Ascending aorta (tissue), 2 donors: ENCODE measurements at places on chromosomes 3 and 15. TPM values are rescaled to one million over a fixed set of nuclear protein-coding genes. Genes with fewer than 3 reads are reported as not detected.

TGM5 gene
- not detected for total RNA-seq

RAD51 gene
- not detected for total RNA-seq

SMCO1 gene
- total RNA-seq, result not detected

ST8SIA2 gene
- total RNA-seq, result not detected

CCDC33 gene
- total RNA-seq, result not detected

ISLR gene
- 211 TPM for total RNA-seq

PLXNA1 gene
- 79.8 TPM for total RNA-seq

CCDC13 gene
- 2.1 TPM for total RNA-seq

ACTC1 gene
- total RNA-seq, result 30.2 TPM

STRC gene
- not detected for total RNA-seq

XIRP1 gene
- total RNA-seq, result not detected

LEKR1 gene
- total RNA-seq, result not detected

GOLGA6L10 gene
- 1.5 TPM for total RNA-seq

CFAP92 gene
- not detected for total RNA-seq

ATP13A4 gene
- not detected for total RNA-seq

GOLGA8K gene
- not detected for total RNA-seq

GRCh38 chr3:197256836-197257444 lies 41.5 kb downstream of the DLG1 start:
- no peak overlapping the region for H3K4me3 ChIP-seq
- H3K4me1 ChIP-seq, result no peaks in the 10 kb centered on the region
- DNase-seq, result no peak
- no peak overlapping the region for H3K27ac ChIP-seq

DNA sequence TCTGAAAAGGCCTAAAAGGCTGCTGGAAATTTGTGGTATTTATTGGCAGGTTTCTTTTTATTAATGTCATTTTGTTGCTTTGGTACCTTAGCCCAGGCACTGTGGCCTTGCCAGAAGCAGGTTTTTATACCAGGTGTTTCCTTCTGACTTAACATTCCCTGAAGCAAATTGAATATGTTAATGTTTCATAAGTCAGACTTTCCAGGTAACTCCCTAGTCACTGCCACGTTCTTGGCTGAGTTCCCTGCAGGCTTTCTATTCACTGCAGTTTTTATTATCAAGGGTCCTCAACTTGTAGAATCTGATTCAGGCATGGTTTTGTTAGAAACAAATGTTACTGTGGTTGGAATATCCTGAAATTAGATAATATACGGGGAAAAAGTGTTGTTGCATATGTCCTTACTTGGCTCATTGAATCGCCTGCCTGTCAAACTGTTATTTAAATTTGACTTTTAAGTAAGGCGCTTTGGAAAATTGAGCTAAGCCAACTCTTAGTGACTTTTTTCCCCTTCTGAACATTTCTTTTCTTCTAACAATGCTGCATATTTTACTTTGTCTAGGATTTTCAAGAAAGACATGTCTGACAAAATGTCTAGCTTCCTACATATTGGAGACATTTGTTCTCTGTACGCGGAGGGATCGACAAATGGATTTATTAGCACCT lies 22.9 kb downstream of the ITPR1 start:
- H3K36me3 ChIP-seq, result no peaks in the 10 kb centered on the region
- peaks cover 57% of the 10 kb centered on the region for H3K4me1 ChIP-seq
- H3K27me3 ChIP-seq, result no peaks in the 10 kb centered on the region

DNA sequence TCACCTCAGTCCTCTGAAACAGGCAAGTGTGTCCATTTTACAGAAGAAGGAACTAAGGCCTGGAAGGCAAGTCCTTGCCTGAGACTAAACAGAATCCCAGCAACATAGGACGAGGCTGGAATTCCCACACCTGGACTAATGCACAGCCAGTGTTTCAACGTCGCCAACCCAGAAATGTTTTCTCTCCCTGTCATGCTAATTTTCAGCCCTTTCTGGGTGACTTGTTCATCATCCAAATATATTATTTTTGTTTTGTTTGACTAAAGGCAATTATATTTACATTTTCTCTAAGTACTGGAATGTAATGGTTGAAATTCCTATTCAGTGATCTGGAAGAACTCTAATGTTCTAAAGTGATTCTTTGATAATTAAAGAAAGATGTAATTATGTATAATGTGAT lies 51.8 kb downstream of the BTD start:
- DNase-seq, result no peak
- H3K4me1 ChIP-seq, result no peaks in the 10 kb centered on the region
- no peaks in the 10 kb centered on the region for H3K36me3 ChIP-seq

DNA sequence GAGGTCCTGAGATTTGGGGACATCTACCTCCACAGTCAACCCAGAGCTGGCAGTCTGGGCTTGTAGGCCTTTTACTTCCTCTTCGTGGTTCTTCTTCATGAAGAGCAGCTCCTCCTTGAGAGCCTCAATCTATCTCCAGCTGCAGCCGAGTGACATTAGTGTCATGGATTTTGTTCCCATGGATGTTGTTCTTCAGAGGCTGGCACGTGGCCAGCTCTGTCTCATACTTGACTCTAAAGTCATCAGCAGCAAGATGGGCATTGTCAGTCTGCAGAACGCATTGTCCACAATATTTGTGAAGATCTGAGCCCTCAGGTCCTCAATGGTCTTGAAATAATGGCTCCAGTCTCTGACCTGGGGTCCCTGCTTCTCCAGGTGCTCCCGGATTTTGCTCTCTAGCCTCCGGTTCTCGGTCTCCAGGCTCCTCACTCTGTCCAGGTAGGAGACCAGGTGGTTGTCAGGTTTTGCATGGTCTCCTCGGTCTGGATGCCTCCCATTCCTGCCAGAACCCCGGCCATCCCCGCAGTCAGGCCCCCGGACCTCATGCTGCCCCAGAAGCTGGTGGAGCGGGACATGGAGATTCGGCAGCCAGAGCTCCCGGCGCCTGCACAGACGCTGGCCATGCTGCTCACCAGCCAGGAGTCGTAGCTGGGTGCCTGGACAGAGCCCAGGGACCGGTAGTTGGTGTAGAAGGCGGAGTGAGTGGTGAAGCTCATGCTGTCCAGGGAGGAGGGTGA lies 3.4 kb upstream of the CCNL1 start:
- no peaks in the 10 kb centered on the region for H3K27me3 ChIP-seq
- no peak overlapping the region for H3K27ac ChIP-seq
- H3K36me3 ChIP-seq, result peaks cover 3% of the 10 kb centered on the region

DNA sequence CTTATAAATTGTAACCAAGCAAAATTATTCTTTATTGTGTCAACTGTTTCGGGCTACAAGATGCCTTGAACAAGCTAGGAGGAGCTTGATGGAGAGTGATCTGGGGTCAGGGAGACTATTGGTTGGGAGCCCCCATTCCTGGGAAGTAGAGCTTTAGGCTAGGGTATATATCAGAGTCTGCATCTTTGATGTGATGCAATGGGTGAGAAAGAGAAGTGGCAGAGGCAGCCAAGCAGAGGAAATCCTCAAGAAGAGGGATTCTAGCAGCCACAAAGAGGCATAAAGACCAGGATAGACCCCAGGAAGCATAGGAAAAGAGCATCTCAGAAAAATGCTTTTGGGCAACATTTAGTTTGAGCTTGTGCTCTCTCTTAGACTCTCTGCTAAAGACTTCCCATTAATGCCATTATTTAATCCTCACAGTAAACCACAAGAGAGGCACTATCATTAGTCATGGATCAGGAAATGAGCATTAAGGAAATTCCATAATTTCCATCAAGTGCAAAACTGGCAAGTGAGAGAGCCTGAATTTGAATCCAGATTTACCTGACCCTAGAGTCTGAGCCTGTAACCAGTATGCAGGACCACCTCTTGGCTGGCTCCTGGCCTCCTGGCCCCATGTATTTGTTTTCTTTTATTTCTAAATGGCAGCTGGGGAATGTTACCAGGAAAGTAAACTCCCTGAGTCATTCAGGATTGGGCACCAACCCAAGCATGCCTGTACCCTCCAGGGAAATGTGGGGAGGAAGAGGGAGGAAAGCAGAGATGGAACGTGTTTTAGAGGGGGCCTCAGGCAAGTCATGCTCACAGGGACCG lies 118.7 kb downstream of the RPL22L1 start:
- H3K4me1 ChIP-seq, result peaks cover 45% of the 10 kb centered on the region
- H3K27me3 ChIP-seq, result no peaks in the 10 kb centered on the region
- peak overlapping the region; percentile 57 for H3K27ac ChIP-seq
- H3K36me3 ChIP-seq, result no peaks in the 10 kb centered on the region
- no peak overlapping the region for H3K4me3 ChIP-seq

GRCh38 chr15:63765338-63765737 lies 68.4 kb downstream of the HERC1 start:
- no peaks in the 10 kb centered on the region for H3K27me3 ChIP-seq
- no peak for DNase-seq
- H3K4me3 ChIP-seq, result no peak overlapping the region
- H3K27ac ChIP-seq, result no peak overlapping the region
- H3K36me3 ChIP-seq, result no peaks in the 10 kb centered on the region
- H3K4me1 ChIP-seq, result no peaks in the 10 kb centered on the region

- no peak overlapping the region for H3K4me3 ChIP-seq
- no peak for DNase-seq
- H3K27me3 ChIP-seq, result no peaks in the 10 kb centered on the region
- no peak overlapping the region for H3K27ac ChIP-seq
Observed at GRCh38 chr3:160140756-160141155, 84.5 kb upstream of the C3orf80 start.

- no peaks in the 10 kb centered on the region for H3K27me3 ChIP-seq
- no peak overlapping the region for H3K4me3 ChIP-seq
- no peaks in the 10 kb centered on the region for H3K4me1 ChIP-seq
- no peaks in the 10 kb centered on the region for H3K36me3 ChIP-seq
Observed at GRCh38 chr15:86231864-86232721, 152.4 kb downstream of the AGBL1 start.

DNA sequence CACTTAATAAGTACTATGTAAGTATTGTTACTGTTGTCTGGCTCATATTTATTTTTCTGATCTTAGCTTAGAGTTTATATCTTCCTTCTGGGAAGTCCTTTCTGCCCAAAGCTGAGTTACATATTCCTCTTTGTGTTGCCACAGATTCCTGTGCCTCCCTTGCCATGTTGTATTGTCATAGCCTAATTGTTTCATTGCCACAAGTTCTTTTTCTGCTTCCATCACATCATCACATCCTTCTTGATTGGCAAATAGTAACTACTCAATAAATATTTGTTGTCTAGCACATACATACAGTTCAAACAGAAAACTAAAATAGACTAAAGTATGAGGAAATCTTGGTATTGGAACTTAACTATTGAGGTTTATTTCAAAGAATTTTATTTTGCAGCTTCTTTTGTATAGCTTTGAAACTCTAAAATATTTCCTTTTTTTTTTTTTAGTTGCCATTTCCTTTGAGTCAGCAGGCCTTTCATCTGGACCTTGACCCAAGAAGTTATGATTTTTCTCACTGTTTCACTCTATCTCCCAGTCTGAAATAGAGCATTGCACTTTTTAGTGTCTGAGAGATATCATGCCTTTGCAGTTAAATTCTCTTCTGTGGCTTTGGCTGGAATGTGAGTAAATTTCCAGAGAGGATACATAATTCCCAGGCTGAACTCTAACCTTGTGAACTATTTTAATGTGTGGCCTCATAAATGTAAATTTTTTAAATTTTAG lies 98.2 kb downstream of the ZNF609 start:
- no peak overlapping the region for H3K4me3 ChIP-seq
- no peaks in the 10 kb centered on the region for H3K27me3 ChIP-seq
- no peak overlapping the region for H3K27ac ChIP-seq
- no peaks in the 10 kb centered on the region for H3K36me3 ChIP-seq
- DNase-seq, result no peak

DNA sequence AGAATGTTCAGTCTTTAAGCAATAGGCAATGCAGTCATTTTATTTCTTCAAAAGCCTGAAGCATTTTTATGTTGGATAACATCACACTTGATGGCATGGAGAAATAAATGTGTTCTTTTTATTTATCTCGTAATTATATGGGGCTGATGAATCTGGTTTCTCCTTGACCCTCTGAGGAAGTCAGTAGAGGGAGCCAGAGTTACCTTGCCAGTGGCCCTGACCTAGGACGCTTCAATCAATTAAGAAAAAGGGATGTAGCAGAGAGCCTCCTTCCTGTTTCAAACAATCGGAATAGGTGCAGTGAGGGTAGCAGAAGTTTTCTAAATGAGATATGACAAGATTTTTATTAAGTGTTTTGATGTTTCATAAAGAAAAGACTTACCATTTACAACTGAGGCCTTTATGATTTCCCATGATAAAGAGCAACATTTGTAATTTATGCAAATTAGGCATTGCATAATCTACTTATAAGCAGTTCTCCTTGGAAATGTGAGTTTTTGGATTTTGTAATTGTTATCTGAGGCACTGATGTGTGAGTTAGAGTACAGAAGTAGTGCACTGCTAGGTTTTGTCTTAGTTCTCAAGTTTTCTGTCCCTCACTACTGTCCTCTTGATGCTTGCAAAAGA lies 129.1 kb downstream of the RAP2B start:
- H3K36me3 ChIP-seq, result no peaks in the 10 kb centered on the region
- no peak overlapping the region for H3K27ac ChIP-seq
- no peaks in the 10 kb centered on the region for H3K4me1 ChIP-seq
- DNase-seq, result no peak
- no peak overlapping the region for H3K4me3 ChIP-seq
- H3K27me3 ChIP-seq, result no peaks in the 10 kb centered on the region

- H3K4me1 ChIP-seq, result no peaks in the 10 kb centered on the region
- no peak overlapping the region for H3K4me3 ChIP-seq
- H3K27me3 ChIP-seq, result no peaks in the 10 kb centered on the region
- no peak for DNase-seq
Observed at GRCh38 chr3:5301651-5302297, 114.3 kb downstream of the EDEM1 start.

DNA sequence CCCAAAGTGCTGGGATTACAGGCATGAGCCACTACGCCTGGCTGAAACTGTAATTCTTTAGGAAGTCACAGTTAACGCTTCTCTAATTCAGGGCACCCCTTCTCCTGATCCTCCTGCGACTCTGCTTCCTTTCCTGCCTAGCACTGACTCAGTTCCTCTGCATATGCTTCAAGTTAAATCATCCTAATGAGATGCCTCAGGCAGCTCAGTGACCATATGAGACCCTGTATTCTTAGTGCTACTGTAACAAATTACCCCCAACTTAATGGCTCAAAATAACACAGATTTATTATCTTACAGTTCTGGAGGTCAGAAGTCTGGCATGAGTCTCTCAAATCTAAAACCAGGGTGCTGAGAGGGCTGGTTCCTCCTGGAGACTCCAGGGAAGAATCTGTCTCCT lies 271.8 kb upstream of the LYSMD4 start:
- no peak overlapping the region for H3K4me3 ChIP-seq
- H3K36me3 ChIP-seq, result no peaks in the 10 kb centered on the region
- H3K4me1 ChIP-seq, result no peaks in the 10 kb centered on the region
- H3K27me3 ChIP-seq, result no peaks in the 10 kb centered on the region

GRCh38 chr3:55000546-55000945 lies 72.7 kb upstream of the LRTM1 start:
- H3K4me3 ChIP-seq, result no peak overlapping the region
- H3K27ac ChIP-seq, result no peak overlapping the region
- H3K36me3 ChIP-seq, result no peaks in the 10 kb centered on the region
- no peaks in the 10 kb centered on the region for H3K27me3 ChIP-seq

- H3K4me1 ChIP-seq, result no peaks in the 10 kb centered on the region
- no peak overlapping the region for H3K27ac ChIP-seq
- H3K27me3 ChIP-seq, result peaks cover 4% of the 10 kb centered on the region
- H3K36me3 ChIP-seq, result no peaks in the 10 kb centered on the region
- no peak overlapping the region for H3K4me3 ChIP-seq
- DNase-seq, result no peak
Observed at GRCh38 chr15:98382139-98382538, 266.2 kb upstream of the IGF1R start.

- no peak overlapping the region for H3K4me3 ChIP-seq
- H3K27ac ChIP-seq, result no peak overlapping the region
- no peaks in the 10 kb centered on the region for H3K27me3 ChIP-seq
- H3K36me3 ChIP-seq, result no peaks in the 10 kb centered on the region
- no peaks in the 10 kb centered on the region for H3K4me1 ChIP-seq
Observed at GRCh38 chr15:26453914-26454313, 319.0 kb downstream of the GABRB3 start.

- DNase-seq, result no peak
- H3K27me3 ChIP-seq, result no peaks in the 10 kb centered on the region
- peaks cover 8% of the 10 kb centered on the region for H3K36me3 ChIP-seq
- H3K4me1 ChIP-seq, result no peaks in the 10 kb centered on the region
- H3K27ac ChIP-seq, result no peak overlapping the region
Observed at GRCh38 chr15:99212406-99212805, 37.0 kb downstream of the TTC23 start.
